ENCODE measurements at places on chromosomes 1 and 21.

DNA sequence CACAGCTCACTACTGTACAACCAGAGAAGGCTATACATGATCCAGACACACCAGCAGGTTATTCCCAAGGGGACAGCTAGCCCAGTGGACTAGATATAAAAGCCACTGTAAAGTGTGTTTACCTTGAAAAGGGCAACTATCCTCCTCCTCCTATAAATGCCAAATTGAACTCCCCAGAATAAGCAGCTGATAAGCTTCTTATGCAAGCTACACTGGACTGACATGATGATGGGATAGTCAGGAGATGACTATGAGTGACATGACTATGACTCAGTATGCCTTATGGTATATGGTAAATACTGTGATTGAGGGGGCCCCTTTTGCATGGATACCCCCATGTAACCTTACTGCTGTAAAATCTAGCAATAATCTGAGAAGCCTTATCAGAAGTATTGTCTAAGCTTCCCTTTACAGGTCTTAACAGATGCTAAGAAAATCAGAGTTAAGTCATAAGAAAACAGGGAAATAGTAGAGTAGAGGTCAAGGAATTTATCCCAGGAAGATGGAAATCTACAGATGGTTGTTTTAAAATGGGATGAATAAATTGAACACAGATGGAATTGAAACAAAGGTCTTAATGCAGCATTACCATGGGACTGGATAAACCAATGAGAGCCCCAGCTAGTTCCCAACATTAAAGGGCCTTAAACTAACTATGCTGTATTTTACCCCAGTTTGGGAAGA lies 55.8 kb downstream of the TRIM33 start:
- DNase-seq, result no peak

DNA sequence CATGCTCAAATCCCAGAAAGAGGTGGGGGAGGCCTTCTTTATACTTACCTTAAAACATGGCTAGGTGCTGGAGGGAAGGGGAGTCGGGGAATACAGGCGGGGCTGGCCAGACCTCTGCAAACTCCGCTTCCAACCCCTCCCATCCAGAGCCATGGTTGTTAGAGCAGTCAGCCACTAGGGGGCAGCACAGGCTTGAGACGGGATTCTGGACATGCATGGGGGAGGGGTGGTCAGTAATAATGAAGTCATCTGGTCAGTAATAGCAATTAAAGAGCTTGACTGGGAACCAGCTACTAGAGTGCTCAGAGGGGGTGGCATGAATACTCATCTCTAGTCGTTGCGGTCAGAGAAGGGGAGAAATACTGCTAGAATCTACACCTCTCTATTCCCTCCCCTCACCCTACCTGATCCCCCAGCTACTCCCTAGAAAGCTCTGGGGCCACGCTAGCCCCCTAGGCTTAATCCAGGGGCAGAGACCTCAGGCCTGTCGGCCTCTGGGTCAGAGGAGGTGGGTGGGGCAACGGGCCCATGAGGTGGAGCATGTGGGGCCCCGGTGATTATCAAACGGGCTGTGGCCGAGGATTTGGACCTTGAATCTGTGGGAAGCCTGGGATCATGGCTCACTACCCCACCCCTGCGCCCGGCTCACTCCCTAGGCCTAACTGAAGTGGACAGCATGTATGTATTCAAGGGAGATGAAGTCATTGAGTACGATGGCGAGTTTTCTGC lies 2.9 kb downstream of the CASQ1 start:
- peak; percentile 63 for DNase-seq

- no peak for DNase-seq
Observed at GRCh38 chr1:997713-997992, 2.2 kb downstream of the HES4 start.

DNA sequence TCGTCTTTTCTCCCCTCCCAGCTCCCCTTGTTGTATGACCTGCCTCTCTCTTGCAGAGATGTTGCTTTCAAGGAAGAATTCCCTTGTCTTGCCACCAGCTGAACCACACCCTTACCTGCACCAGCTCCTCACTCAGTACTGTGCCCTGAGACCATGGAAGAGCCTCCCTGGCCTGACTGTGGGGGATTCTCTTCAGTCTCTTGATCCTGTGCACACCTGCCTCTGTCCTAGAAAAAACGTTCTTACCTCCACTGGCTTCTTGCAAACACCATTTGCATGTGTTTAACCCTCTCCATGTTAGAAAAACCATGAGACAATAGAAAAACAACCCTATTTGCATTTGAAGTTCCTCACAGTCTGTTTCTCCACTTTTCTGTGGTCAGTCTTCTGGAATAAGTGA lies 43.3 kb upstream of the FCRL4 start:
- DNase-seq, result no peak

DNA sequence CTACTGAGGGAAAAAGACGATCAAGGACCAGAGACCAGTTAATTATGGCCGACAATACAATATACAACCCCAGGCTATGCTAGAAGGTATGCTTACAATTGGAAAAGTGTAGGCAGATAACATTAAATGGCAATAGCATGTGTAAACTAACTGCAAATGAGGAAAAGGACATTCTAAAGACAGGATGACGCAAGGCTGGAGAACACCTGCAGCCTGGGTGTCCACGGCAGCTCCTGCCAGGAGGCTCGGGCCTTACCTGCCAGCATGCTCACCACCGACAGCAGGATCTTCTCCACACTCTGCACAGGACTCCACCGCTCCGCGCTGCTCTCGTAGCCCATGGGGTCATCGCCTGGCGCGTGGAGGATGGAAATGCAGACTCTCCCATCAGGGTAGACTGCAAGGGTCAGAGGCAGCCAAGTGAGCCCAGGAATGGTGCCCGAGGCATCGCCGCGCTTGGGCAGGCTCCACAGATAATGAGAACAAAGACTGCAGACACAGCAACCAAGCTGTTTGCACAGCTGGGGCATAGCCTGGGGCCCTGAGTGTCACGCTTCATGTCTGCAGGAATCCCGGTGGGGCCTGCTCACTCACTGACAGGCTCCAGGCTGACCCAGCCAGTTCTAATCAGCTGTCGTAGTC lies 28.2 kb downstream of the UBE2G2 start:
- DNase-seq, result no peak

GRCh38 chr1:226863446-226863845 lies 7.0 kb upstream of the PSEN2 start:
- no peak for DNase-seq

DNA sequence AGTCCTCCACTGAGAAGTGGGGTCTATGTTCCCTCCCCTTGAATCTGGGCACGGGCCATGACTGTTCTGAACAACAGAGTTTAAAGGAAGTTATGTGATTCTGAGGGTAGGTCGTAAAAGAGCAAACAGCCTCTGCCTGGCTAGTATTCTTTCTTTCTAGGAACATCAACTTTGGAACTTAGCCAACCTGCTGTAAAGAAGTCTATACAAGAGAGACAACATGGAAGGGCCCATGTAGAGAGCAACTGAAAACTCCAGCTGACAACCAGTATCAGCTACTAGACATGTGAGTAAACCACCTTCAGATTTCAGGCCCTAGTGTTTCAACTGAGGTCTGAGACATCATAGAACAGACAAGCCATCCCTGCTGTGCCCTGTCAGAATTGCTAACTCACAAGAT lies 7.5 kb downstream of the SELENOF start:
- no peak for DNase-seq

DNA sequence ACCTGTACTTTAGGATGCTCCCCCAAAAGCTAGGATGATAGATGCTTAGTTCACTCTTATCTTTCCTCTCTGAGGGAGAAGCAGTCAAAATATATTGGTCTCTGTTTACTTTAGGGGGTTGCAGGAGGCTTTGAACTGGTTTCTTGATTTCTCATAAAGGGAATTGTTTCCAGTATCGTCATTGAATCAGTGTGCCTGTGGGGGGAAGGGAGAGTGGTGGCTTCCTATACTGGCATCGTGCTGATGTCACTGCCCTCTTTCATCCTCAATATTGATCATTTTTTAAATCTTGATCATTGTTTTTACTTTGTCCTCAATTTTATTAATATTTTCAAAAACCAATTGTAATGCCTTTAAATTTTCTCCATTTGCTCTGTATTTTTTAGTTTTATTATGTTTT lies 40.2 kb upstream of the CFHR3 start:
- DNase-seq, result no peak

DNA sequence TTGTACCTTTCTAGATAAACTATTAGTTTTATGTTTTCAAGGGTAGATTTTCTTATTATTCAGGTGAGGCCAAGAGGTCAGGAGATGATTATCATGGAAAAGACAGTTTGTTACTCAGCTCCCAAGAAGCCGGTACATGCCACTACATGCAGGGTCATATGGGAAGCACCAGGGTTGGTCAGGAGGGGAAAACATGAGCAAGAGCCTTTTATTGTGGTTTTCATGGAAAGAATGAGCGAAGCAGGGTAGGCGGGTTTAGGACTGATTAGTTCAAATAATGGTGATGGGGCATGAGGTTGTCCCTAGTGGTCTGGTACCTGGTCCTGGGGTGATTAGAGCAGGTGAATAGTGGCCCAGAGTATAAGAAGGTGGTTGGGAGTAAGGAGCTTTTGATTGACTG lies 189.9 kb downstream of the APP start:
- no peak for DNase-seq

- no peak for DNase-seq
Observed at GRCh38 chr1:198253668-198254067, 96.9 kb downstream of the NEK7 start.

DNA sequence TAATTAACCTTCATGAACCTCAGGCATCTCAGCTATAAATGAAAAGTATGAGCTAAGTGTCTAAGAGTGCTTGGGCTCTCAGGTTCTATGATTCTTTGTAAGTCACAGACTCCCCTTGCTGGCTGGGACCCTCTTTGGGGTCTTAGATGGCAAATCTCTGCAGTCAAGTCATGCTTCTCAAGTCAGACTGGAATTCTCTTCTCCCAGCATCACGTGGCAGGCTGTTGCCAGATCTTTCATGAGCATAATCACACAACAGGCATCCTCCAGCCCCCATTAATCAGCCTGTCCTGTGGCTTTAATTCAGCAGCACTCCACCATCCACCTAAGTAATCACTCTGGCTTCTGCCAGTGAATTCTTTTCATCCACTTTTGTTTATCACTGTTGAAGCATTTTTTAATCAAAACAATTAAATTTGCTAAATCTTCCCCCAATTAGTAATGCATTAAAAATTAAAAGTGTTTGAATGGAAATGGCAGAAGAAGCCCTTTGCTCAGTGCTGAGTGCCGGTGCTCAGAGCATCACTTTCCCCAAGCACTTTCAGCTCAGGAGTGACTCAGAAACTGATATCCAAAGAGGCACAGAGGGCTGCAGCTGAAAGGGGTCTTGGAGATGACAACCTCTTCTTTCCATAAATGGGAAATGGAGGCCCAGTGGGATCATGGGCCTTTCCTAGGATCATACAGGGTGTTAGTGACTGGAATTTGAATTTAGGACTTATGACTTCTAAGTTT lies 50.2 kb downstream of the C8A start:
- DNase-seq, result no peak

GRCh38 chr1:189289346-189289745 lies 1188.3 kb downstream of the BRINP3 start:
- DNase-seq, result no peak

DNA sequence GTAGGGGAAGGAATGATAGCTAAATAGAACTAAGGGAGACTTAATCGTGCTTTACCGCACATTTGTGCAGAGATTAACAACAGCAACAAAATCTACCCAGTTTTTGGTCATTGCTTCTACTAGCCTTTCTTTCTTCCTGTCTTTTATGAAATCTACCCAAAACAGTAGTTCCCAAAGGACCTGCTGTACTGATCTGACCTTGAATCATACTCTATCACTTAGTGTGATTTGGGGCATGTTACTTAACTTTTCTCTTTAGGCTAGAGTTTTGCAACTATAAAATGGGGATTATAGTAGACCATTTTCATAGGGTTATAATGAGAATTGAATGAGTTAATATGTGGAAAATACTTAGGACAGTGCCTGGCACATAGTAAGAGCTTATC lies 30.5 kb upstream of the MACF1 start:
- DNase-seq, result no peak

- no peak for DNase-seq
Observed at GRCh38 chr1:172530000-172530399, 3.0 kb upstream of the SUCO start.

- no peak for DNase-seq
Observed at GRCh38 chr21:39014747-39015146, 168.5 kb downstream of the PSMG1 start.

DNA sequence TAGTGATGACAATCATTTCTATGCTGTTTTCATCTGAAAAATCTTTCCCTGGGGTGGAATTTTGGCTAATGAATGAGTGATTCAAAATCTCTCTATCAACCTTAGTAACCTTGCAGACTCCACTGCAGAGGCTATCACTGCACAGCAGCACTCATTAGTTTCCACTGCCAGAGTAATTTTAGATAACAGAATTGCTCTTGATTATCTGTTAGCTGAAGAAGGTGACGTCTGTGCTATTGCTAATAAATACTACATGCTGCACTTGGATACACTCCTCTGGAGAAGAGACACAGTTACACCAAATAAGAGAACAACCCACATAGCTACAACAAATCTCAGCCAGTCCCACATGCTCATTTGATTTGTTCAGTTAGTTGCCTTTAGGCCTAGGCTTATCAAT lies 1348.4 kb downstream of the NCAM2 start:
- DNase-seq, result no peak

DNA sequence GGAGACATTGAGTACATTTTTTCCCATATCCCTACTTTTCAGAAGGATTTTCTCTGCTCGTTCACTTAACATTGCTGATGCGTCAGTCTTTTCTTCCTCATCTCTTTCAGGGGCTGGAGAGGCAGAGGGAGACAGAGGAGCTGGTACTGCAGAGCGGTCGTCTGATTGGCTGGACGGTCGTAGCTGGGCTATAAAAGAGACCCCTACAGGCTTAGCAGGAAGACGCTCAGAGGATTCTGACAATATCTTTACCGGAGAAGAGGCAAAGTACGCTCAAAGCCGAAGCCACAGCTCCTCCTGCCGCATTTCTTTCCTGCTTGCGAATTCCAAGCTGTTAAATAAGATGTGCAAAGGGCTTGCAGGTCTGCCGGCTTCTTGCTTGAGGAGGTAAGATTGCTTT lies at the start of gene RGS4:
Gene RGS4 (plus strand): TSS at position 220 of the 400 bp plus-strand sequence. CDS start 124 bp downstream, at position 344.
- DNase-seq, result no peak

DNA sequence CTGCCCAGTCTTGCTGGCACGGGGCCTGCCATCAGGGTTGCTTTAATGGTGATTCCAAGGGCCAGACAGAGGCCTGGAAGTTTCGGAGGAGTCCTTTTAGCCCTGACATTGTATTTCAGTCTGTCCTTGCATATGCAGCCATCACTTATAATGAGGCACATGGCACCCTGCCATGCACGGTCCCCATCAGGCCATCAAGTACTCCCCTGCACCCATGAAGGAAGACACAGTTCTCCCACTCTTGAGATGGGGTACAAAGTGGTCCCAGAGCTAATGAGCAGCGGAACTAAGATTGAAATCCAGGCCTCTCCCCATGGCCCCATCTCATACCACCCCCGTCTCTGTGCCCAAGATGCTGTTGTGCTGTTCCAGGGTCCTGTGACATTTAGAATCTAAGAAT lies 596.6 kb downstream of the PTPRU start:
- DNase-seq, result no peak
